Sciatic nerve (tissue), 2 donors: ENCODE measurements at places on chromosomes 4 and X. TPM values are rescaled to one million over a fixed set of nuclear protein-coding genes. Genes with fewer than 3 reads are reported as not detected.

The MAGEB10 gene
- total RNA-seq, result not detected

GRCh38 chr4:6951880-6952381 lies 42.3 kb downstream of the TBC1D14 start:
- DNase-seq, result no peak

The GPC3 gene
- total RNA-seq, result 84.2 TPM

The CLGN gene
- total RNA-seq, result 2.1 TPM

GRCh38 chrX:118726396-118726795 lies 1.0 kb upstream of the IL13RA1 start:
- no peak for DNase-seq

GRCh38 chrX:12988797-12989196 lies 13.9 kb downstream of the TMSB4X start:
- no peak for DNase-seq

- no peak for DNase-seq
These were observed 18.3 kb upstream of the STX18 start for GRCh38 chr4:4560136-4560535.

DNA sequence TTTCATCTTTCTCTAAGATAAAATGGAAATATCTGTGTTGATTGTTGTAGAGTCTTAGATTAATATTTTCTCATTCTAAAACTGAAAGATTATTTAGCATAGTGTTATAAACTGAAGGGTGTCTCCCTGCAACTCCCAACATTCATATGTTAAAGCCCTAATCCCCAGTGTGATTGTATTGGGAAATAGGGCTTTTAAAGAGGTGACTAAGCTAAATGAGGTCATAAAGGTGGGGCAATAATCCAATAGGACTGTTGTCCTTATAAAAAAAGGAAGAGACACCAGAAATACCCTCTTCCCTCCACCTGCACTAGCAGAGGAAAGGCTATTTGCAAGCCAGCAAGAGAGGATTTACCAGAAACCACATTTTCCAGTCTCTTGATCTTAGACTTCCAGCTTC lies 1626.4 kb downstream of the C4orf33 start:
- no peak for DNase-seq

GRCh38 chrX:46208225-46208854 lies 336.9 kb downstream of the ZNF674 start:
- DNase-seq, result no peak

DNA sequence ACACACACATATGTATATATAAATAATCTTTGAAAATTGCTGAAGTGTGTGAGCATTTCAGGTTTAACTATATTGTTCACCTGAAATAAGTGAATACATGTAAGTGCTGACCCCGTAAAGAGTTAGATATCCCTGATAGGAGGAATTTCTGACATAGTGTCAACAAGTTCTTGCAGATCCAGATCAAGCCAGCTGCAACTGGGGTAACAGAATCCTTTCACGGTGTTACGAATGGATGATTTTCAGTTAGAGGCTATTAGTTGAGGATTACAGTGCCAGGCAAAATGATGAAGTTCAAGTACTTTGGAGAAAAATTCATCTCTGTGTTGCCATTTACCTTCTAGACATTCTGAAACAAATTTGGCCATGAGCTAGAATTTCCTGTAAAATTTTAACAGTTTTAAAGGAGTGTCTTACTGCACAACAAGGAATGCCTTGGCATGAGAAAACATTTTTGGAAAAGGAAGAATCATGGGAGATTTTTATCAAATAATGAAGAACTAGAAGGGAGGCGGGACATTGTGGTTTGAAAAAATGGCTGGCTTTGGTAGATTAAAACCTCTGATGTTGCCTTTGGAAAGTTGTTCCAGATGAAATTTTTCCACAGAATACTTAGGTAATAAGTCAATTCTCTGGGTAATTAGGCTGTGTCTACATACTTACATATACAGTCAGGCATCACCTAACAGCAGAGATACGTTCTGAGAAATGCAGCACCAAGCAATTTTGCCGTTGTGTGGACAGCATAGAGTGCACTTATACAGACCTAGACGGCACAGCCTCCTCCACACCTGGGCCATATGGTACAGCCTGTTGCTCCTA lies 84.4 kb upstream of the FAT1 start:
- DNase-seq, result no peak
